Left colon (tissue), 2 donors: ENCODE measurements at places on chromosomes 1 and 21.

DNA sequence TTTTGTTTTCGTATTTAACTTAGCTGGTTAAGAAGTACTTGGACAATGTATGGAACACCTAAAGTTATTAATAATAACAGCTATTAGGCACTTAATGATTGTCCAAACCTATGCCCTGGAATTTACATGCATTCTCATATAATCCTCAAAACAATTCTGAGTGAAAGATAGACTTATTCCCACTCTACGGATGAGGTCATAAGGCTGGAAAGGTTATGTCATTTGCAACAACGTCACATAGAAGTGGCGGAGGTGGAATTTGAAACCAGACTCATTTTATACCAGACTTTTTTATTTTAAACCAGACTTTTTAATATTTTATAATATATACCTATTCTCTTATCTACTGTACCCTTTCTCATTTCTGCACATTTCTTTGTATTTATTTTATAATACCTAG, 8.4 kb downstream of the LRRC8D start:
- no peak for DNase-seq

DNA sequence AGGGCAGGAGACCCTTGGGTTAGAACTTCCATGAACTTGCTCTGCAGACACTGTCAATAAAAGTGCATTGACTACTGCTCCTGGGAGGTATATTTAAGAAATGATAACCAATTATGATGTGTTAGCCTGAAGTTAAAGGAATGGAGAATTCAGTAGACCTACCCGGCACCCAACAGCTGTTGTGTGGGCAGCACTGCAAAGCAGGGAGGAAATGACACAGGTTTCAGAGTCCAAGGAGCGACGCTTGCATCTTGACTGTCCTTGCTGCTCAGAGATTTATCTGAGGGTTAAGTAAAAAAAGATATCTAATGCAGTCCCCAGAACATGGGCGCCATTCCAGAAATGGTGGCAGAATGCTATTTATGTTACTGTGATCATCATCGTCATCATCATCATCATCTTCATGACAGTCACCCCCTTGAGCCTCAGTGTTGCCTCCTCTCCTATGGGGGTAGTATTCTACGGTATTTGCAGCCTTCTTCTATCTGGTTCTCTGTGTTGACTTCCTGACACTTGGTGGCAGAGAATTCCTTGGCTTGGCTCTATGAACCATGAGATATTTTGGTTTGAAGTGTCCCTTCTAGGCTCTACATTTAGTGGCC, 225.9 kb downstream of the KAZN start:
- DNase-seq = no peak

DNA sequence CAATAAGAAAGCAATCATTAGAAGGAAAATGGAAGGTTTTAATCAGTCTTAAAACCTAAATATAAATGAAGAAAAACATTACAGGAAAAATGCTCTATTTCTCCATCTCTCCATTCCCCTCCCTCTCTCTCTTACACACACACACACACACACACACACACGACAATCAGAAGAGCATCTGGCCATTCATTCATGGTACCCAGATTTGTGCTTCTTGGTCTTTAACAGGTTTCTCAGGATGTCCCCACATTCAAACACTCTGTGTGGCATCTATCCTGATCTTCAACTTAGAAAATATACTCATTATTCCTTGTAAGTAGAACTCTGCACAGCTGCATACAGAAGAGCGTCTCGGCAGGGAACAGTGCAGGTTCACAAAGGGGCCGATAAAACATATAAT, 779 bp downstream of the LRRC40 start:
- DNase-seq = no peak

- no peak for DNase-seq
These were observed 27.3 kb downstream of the MAN1C1 start for GRCh38 chr1:25643929-25644328.

DNA sequence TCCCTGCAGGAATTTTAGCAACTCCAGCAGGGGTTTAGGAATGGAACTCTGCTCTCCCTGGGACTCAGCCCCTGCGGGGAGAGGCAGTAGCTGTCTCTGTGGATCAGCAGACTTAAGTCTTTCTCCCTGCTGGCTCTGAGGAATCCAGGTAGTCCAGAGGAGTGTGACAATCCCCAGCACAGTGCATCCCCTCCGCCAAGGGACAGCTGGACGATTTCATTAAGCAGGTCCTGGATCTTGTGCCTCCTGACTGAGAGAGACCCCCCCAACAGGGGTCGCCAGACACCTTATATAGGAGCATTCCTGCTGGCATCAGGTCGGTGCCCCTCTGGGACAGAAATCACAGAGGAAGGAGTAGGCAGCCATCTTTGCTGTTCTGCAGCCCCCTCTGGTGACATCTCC, 30.6 kb downstream of the AKT3 start:
- DNase-seq = no peak

DNA sequence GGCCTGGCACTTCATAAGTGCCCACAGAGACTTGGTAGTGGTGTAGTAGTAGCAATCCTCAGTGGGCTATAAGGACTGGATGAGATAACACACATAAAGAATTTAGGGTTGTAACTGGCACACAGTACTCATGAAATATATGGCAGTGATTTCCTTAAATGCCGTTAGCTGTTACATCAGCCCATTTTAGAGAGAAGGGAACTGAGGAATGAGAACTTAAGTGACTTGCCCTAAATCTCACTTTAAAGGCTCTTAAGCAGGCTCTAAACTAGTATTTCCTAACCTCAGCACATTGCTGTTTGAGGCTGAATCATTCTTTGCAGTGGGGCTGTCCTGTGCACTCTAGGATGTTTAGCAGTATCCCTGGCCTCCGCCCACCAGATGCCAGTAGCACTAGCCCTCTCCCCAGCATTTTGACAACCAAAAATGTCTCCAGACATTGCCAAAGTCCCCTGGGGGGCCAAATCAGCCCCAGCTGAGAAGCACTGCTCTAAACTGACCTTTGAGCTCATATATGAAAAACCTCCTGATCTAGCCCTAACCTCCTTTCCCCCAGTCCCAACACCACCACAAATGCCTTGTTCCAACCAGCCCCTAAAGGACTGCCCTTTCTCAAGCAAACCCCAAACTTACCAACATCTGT, 11.6 kb downstream of the CAMK2N1 start:
- DNase-seq = no peak

- no peak for DNase-seq
These were observed 20.9 kb downstream of the PADI4 start for GRCh38 chr1:17328855-17329254.

DNA sequence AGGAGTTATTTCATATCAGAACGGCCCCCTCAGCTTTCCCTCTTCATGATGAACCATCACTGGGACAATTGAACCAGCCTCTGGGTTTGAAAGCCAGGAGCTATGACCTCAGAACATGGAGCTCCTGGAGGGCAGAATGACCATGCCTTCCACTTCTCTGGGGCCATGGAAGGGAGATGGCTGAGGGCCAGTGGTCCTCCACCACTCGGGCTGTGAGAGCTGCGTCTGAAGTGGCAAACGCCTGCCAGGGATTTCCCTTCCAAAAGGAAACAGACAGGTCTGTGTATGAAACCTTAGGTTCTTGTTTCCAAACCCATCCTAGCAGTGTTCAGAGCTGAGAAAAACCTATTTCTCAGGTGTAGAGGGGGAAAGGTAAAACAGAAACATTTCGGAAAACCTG, 22.5 kb downstream of the PKP1 start:
- DNase-seq = no peak

DNA sequence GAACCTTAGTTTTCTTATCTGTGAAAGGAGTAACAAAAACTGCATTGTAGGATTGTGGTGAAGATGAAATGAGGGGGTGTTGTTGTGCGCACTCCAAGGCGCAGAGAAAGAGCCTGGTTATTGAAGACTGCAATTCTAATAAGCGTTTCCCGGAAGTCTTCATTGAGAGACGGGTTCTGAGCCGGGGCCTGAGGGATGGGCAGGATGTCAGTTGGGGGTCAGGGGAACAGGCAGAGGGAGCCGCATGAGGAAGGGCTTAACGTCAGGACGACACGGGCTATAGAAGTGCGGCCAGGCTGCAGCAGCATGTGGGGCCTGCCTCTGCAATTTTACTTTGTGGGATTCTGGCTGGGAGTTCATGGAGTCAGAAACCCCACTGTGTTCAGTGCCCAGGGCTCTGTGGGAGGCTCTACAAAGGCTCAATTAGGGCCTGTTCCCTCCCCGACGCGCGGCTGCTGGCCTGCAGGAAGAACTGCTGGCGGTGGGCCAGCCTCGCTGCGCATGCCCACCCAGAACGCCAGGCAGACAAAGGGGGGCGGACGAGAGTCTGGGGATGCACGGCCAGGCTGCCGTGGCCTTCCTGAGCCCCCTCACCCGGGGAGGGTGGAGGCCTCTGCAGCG, 20.7 kb downstream of the TRIM62 start:
- peak; percentile 33 for DNase-seq

- no peak for DNase-seq
These were observed 186.6 kb downstream of the GRIK3 start for GRCh38 chr1:36847761-36848160.

- DNase-seq = no peak
These were observed 44.6 kb upstream of the BCL9 start for GRCh38 chr1:147496571-147497210.

DNA sequence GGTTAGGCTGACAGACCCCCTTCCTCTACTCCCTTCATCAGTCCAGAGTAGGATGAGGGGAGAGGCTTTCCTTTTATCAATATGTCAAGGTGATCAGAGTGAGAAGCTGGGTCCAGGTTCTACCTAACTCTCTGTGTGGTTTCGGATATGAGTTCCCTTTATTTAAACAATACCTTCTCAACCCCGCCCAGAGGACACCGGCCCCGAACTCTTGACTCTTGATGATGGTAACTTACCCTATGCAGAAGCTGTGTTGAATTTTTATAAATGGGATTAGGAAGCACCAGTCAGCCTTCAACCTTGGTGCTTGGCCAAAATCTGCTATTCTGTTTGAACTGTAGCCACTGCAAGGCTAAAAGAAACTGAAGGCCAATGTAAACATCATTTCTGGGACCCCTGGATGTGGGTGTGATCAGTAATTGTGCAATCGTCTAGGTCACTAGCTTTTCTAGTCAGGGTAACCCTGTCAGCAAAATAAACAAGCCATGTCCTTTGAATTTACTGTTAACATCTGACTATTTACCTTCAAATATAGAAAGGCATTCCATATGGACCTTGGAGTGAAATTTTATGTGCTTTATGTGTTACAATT, 398.3 kb downstream of the SEC16B start:
- no peak for DNase-seq

DNA sequence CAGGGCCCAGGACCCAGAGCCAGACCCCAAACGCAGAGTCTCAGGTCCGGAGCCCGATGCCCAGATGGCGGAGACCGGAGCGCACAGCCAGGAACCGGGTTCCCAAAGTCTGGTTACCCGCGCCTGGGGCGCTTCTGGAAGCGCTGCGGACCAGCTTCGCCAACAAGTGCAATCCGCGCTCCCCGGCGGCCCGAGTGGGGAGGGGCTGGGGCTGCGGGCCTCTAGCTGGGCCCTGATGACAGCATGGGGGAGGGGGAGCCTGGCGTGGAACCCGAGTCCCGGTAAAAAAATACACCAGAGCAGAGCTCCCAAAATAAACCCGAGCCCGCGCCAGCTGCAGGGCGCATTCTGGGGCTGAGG, 494 bp downstream of the NT5C1A start:
- no peak for DNase-seq
